Heart right ventricle (tissue), 16 donors: ENCODE measurements at places on chromosomes 1 and 21. TPM values are rescaled to one million over a fixed set of nuclear protein-coding genes. Genes with fewer than 3 reads are reported as not detected.
A peak's percentile ranks its signal among the peaks of the same experiment; 100 is the strongest.

DNA sequence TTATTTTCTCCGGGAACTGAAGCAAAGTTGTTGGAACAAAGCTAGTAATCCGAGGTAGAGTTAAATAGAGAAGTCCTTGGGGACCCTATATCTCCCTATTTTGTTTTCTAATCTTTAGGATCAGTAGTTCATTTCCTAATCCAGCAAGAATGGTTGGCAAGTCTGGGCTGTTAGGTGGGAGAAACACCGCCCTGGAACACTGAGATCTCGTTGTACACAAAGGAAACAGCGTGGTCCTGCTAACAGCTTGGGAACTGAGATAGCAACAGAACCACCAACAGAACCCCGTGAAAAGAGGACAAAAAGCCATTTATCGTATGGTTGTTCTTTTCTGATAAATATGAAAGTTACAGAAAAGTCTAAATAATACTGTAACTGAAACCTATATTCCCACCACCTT, 121.9 kb upstream of the CDC42BPA start:
- H3K27ac ChIP-seq = peak overlapping the region; percentile 74
- H3K4me1 ChIP-seq = peaks cover 60% of the 10 kb centered on the region
- no peaks in the 10 kb centered on the region for H3K36me3 ChIP-seq
- peak; percentile 40 for DNase-seq
- H3K4me3 ChIP-seq = no peak overlapping the region
- H3K27me3 ChIP-seq = no peaks in the 10 kb centered on the region

Gene SLFNL1
- 0.15 TPM for total RNA-seq

DNA sequence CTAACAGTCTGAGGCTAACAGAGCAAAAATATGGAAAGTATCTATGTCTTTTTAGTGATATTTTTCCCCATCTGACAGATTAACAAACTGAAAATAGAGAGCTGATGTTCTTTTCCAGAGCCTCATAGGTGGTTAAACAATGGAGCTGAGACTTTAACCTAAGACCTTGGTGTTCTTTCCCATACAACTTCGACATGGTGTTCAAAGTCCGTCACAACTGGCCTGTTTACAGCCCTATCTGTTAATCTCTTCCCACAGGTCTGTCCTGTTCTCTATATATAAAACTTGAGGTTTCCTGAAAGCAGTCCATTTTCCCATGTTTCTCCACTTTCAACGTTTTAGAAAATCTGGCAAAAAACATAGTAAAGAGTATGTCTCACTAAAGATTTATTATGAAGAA, 395.7 kb downstream of the BRINP2 start:
- peaks cover 4% of the 10 kb centered on the region for H3K27me3 ChIP-seq
- DNase-seq = no peak
- no peaks in the 10 kb centered on the region for H3K36me3 ChIP-seq
- H3K4me1 ChIP-seq = no peaks in the 10 kb centered on the region
- no peak overlapping the region for H3K27ac ChIP-seq

DNA sequence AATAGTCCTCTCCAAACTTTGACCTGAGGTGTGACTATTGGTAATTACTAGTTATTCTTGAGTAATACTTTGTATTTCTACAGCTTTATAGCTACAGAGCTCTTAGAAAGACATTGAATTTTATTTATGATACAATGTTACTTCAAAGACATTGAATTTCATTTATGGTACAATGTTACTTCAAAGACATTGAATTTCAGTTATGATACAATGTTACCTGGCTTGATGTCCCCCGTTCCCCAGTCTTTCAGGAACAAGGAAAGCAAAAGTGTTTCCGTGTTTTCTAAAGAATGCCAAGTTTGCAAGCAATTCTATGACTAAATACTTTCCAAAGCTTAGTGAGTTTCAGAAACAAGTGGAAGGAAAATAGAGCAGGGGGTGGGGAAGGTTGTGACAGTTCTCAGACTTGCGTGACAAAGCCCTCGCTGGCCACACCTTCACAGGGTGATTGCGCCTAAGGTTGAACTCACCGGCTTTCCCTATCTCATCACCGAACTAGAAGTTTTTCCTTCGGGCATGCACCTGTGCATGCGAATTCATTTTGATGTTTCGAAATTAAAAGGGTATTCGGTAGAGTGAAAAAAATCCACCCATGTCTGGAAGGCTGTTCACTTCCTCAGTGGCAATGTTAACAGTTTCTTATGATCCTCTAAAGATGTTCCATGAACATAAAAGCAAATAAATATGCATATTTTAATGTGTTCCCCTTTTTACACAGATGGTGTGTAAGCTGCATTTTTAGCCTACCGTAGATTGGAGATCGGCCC, 909 bp upstream of the PAXBP1 start:
- peak; percentile 17 for DNase-seq
- peak overlapping the region; percentile 79 for H3K4me3 ChIP-seq
- H3K27me3 ChIP-seq = no peaks in the 10 kb centered on the region
- peaks cover 20% of the 10 kb centered on the region for H3K4me1 ChIP-seq
- peaks cover 22% of the 10 kb centered on the region for H3K36me3 ChIP-seq

DNA sequence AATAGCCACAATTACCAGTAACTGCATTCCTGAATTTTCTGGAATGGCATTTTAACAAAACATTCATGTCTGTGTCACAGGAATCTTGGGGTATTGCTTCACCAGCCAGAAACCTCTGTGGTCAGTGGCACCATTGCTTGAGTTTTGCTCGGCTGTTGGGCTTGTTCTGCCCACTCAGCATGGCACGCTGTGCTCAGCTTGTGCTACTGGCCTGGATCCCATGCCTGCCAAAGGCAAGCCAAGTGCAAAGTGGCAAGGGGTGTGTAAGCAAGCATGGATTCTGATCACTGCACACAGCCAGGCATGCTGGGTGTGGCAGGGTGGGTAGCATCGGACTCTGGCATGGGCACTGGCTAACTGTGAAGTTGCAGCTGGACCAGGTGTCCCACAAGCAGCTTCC, 1150.9 kb downstream of the MRPL39 start:
- no peaks in the 10 kb centered on the region for H3K27me3 ChIP-seq
- no peak overlapping the region for H3K4me3 ChIP-seq
- no peak for DNase-seq
- no peak overlapping the region for H3K27ac ChIP-seq

GRCh38 chr1:114209971-114210370, 56.3 kb upstream of the SYT6 start:
- no peaks in the 10 kb centered on the region for H3K36me3 ChIP-seq
- H3K27ac ChIP-seq = no peak overlapping the region
- no peak overlapping the region for H3K4me3 ChIP-seq
- peaks cover 10% of the 10 kb centered on the region for H3K27me3 ChIP-seq
- DNase-seq = no peak

- DNase-seq = no peak
- no peak overlapping the region for H3K27ac ChIP-seq
- no peaks in the 10 kb centered on the region for H3K4me1 ChIP-seq
- H3K27me3 ChIP-seq = no peaks in the 10 kb centered on the region
- H3K36me3 ChIP-seq = no peaks in the 10 kb centered on the region
- no peak overlapping the region for H3K4me3 ChIP-seq
Observed at GRCh38 chr1:178174539-178174938, 80.6 kb downstream of the RASAL2 start.

DNA sequence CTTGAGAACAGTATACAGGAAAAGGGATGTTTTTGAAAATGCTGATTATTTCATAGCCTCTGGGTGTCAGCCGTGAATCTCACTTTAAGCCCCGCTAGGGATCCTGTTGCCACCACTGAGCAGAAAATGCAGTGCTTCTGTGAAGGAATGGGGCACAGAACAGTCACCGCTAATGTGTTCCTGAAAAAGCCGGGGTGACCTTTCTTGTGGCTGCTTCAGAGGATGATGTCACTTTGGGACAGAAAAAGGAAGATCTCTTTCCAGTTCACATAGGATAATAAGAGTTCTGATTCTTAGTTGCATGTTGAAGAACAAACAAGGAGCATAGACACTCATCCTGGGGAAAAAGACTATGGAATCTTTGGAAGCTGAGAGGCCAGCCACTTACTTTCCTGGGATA, 349.6 kb downstream of the DISC1 start:
- no peaks in the 10 kb centered on the region for H3K27me3 ChIP-seq
- H3K36me3 ChIP-seq = no peaks in the 10 kb centered on the region
- peaks cover 11% of the 10 kb centered on the region for H3K4me1 ChIP-seq
- no peak for DNase-seq

GRCh38 chr1:156416993-156417392, 48.0 kb downstream of the RHBG start:
- no peak for DNase-seq
- H3K4me1 ChIP-seq = peaks cover 26% of the 10 kb centered on the region
- H3K27me3 ChIP-seq = peaks cover 92% of the 10 kb centered on the region
- no peak overlapping the region for H3K4me3 ChIP-seq
- no peaks in the 10 kb centered on the region for H3K36me3 ChIP-seq

Gene TNNT2
- total RNA-seq = 7,112 TPM

Gene GPR153
- 8.5 TPM for total RNA-seq

DNA sequence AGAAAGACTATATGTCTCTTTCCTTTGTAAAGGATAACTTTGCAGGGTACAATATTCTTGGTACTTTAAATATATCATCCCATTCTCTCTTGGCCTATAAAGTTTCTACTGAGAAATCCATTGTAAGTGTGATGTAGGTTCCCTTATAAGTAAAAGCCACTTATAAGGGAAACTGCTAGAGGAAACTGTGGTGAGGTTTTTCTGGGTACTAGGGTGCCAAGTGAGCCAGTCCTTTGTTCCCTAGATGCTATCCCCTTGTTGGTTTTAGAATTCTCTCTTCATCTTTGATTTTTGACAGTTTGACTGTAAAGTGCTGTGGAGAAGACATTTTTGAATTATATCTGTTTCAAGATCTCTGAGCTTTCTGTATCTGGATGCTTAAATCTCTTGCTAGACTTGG, 108.9 kb upstream of the NEK7 start:
- H3K4me3 ChIP-seq = no peak overlapping the region
- H3K27ac ChIP-seq = no peak overlapping the region
- DNase-seq = no peak
- no peaks in the 10 kb centered on the region for H3K27me3 ChIP-seq
- no peaks in the 10 kb centered on the region for H3K36me3 ChIP-seq

GRCh38 chr1:62318756-62319544, at the start of gene KANK4:
Gene KANK4, minus strand, starts transcription at chr1:62319434. Its CDS starts 37,870 bp downstream, at chr1:62281564.
- peak within 1 kb of the TSS; percentile 56 for H3K4me3 ChIP-seq
- H3K4me1 ChIP-seq = peaks cover 8% of the 10 kb centered on the region
- H3K27ac ChIP-seq = no peak within 1 kb of the TSS
- no peak for DNase-seq

Gene LCE1E
- total RNA-seq = not detected

DNA sequence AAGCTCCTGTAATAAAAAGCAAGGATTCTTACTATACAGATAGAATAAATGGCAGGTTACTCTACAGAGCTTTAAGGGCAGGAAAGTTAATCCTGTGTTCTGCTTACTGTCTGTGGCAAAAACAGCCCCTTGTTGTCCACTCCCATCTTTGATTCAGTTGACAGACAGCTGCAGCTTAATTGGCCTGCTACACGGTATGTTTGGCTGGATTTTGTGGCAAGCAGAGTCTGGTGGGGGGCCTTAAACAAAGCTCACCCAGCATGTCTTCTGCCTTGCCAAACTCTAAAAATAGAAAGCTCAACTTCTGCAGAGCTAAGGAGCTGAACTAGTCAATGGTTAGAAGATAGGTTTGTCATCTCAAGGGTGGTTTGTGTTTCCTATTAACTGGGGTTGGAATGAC, 407.2 kb downstream of the HLX start:
- H3K4me3 ChIP-seq = no peak overlapping the region
- H3K36me3 ChIP-seq = no peaks in the 10 kb centered on the region
- H3K27me3 ChIP-seq = no peaks in the 10 kb centered on the region
- DNase-seq = no peak
- no peak overlapping the region for H3K27ac ChIP-seq

Gene IL12RB2
- 0.17 TPM for total RNA-seq

DNA sequence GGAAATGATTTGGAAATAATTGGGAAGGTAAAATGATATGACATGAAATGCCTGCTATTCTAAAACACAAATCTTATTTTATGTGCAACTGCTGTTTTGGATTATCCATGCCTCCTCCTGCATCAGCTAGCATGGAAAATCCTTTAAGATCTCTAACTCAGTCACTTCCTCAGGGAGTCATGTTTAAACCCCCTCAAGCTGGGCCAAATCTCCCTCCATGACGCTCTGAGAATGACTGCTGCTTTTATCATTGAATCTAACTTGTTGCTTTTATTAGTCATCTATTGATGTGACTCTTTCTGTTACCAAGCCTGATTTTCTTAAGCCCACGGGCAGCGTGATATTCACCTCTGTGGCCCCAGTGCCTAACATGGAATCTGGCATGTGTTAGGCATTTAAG, 324.8 kb downstream of the DISC1 start:
- no peaks in the 10 kb centered on the region for H3K27me3 ChIP-seq
- H3K4me3 ChIP-seq = no peak overlapping the region
- H3K36me3 ChIP-seq = no peaks in the 10 kb centered on the region
- peak overlapping the region; percentile 31 for H3K27ac ChIP-seq

Gene PRR9
- not detected for total RNA-seq

GRCh38 chr1:162062542-162063015, 6.9 kb upstream of the NOS1AP start:
- peaks cover 20% of the 10 kb centered on the region for H3K4me1 ChIP-seq
- H3K27me3 ChIP-seq = peaks cover 8% of the 10 kb centered on the region
